RWPE1 (cell line): ENCODE measurements at places on chromosomes 6 and 20.

DNA sequence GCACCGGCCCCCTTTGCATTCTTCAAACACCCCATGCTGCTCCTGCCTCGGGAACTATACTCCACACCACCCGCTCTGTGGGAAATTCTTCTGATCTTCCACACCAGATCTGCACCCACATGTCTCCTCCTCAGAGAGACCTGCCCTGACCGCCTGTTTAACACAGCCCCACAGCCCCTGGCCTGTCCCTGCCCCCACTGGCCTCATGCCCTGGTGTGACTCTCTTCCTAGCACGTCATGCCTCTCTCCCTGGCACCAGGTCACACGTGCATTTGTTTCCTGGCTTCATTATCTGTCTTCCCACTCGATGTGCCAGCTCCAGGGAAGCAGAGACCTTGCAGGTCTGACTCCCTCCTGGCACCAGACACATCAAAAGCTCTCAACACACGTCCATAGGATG is 79.6 kb downstream of the ANKRD60 start:
- no peak for DNase-seq

DNA sequence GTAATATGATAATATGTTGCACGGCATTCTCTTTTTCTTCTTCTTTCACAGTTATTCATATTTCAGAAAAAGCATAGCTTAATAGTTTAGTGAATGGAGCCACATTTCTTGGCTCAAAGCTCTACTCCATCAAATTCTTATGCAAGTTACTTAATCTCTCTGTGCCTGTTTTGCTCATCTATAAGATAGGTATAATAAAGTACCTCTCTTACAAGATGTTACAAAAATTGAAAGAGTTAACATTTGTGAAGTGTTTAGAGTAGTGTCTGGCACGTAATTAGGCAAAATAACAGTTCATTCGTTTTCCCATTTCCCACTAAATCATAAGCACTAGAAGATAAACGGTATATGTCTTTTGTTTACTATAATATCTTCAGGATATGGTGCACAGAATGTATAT is 1304.4 kb upstream of the EYS start:
- DNase-seq, result no peak

DNA sequence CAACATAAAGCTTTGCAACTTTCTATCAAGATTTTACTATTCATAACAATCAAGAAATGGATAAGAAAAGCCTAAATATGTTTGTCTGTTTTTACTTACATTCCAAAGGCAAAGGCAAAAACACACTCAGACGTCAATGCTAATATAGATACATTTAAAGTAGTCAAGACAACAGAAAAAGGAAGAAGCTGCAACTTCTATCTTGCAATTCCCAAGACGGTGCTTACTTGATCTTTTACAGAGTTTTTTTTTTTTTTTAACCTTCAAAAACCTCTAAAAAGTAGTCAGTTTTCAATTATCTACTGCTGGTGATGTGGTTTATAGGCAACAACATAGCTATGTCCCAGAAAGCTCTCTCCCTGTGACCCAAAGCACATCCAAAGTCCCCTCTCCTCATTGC is 58.1 kb downstream of the EPB41L2 start:
- no peak for DNase-seq

GRCh38 chr6:166907871-166908806 is 48.2 kb downstream of the RNASET2 start:
- DNase-seq, result no peak

- DNase-seq, result peak; percentile 55
Observed at GRCh38 chr6:2376429-2377355, 131.3 kb upstream of the GMDS start.

DNA sequence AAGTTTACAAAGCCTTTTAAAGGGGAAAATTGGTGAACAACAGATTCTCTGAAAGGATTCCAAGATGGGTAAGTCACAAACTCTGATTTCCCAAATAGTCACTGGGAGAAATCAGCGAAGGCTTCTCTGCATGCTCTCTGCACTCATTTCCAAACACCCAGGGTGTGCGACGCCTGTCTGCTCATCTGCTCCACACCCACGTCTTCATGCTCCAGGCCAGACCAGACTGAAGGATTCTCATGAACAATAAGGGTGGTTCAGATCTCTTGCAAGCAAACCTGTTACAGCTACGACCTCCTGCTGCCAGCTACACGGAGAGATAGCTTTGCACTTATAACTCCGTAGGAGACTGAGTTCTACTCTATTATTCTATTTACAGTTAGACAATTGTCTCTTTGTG is 1.4 kb downstream of the MC3R start:
- DNase-seq, result no peak

DNA sequence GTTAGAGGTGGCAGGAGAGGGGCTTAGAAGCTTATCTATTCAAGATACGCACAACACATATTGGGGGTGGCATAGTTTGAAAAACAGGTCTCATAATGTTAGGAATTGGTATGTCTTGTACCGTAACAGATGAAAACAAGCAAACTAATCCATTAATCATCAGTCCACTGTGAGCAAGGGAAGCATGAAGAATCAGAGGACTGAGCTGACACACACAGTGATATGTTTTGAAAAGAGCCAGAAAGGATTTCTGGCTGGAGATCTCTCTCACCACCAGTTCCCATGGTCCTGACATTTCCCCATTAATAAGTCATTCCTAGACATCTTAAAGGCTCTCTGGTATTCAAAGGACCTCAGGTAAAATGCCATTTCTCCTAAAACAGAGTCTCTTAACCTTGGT is 158.8 kb upstream of the PHACTR1 start:
- DNase-seq, result no peak

DNA sequence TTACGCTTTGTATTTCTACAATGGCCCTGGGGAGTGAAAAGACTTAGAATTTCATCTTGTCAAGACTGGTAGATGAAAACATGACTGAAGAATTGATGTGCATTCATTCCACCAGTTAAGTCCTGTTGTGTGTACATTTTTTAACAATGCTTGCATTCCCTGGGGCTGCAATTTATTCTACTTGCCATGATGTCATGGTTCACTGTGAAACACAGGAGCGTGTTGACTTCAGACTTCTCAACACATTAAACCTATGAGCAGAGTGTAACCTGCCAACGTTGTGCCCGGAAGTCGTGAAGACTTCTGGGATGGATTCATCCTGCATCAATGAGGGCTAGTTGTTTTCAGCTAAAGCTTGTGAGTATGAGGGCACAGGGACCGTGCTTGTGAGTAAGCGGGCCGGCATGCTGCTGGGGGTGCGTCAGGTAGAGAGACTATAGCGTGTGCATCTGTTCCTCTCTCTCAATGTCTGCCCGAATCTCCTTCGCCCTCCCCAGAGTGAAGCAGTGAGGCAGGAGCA is 26.3 kb upstream of the RIMS4 start:
- DNase-seq, result no peak

DNA sequence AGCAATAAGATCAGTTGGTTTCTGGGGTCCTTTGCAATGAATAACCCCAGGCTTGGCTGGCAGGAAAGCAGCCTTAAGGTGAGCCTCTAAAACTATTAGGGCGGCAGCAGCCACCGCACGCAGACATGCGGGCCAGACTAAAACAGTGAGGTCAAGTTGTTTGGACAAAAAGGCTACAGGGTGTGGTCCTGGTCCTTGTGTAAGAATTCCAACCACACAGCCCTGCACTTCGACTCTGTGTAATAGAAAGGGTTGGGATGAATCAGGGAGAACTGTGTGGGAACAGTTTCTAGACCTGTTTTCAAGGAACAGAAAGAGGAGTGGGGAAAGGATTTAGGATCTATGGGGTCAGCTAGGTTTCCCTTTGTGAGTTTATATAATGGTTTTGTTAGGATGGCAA is 237.6 kb downstream of the SMOC2 start:
- no peak for DNase-seq

DNA sequence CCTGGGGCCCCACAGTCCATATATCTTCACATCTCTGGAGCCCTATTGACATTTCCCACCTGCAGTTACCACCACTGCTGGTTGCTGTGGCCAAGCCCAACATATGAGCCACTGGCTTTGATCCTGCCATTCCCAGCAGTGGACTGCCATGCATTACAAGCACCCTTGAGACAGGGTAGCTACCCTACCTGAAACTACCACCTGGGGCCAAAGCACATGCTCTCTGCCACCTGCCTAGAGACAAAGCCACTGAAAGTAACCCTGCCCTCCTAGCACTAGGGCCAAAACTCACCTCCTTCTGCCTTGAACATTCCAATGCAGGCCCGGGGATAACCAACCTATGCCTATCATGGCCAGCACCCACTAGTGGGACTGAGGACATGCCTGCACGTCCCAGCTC is 255.5 kb upstream of the KHDRBS2 start:
- DNase-seq, result no peak
